Vein endothelial cell (primary cell): ENCODE measurements at places on chromosomes 5 and 9. TPM values are rescaled to one million over a fixed set of nuclear protein-coding genes. Genes with fewer than 3 reads are reported as not detected.

Gene MYO10
- total RNA-seq: 133 and 138 TPM in 2 replicates

Gene ABLIM3
- 40.5 and 45.9 TPM in 2 replicates for total RNA-seq

Gene FCN2
- total RNA-seq: not detected in 2 replicates

Gene OLFML2A
- total RNA-seq: 1.1 and 3.3 TPM in 2 replicates

Gene ADGRV1
- under 0.01 and 0.67 TPM in 2 replicates for total RNA-seq

Gene TMEM215
- total RNA-seq: under 0.01 TPM in 1 of 2 replicates, not detected in the other

Gene CDKN2B-AS1
- 4.2 TPM in 2 replicates for total RNA-seq

Gene SLCO6A1
- not detected in 2 replicates for total RNA-seq

Gene PCDHA6
- 0.19 and 0.33 TPM in 2 replicates for total RNA-seq

Gene CDC14B
- 5.3 and 5.9 TPM in 2 replicates for total RNA-seq

Gene EDIL3
- 2.9 and 3.5 TPM in 2 replicates for total RNA-seq

Gene OR1J4
- total RNA-seq: not detected in 2 replicates

Gene ORM2
- not detected in 2 replicates for total RNA-seq

Gene ENHO
- total RNA-seq: 0.29 TPM in 1 of 2 replicates, not detected in the other

Gene STING1
- 56.9 and 67.3 TPM in 2 replicates for total RNA-seq

Gene CAAP1
- 17.9 and 19.3 TPM in 2 replicates for total RNA-seq

Gene IL5
- total RNA-seq: not detected in 2 replicates

Gene MYMK
- not detected in 2 replicates for total RNA-seq

Gene UGT3A2
- total RNA-seq: not detected in 2 replicates

Gene CERCAM
- 22.4 and 44.7 TPM in 2 replicates for total RNA-seq

Gene ZSWIM6
- 20.7 and 24.8 TPM in 2 replicates for total RNA-seq

Gene IGIP
- 4.9 and 5.3 TPM in 2 replicates for total RNA-seq

Gene FOXD4L5
- total RNA-seq: not detected in 2 replicates

Gene LCP2
- 2.2 TPM in 1 of 2 replicates, not detected in the other for total RNA-seq

Gene FAM81B
- under 0.01 TPM in 1 of 2 replicates, not detected in the other for total RNA-seq

Gene IFNB1
- not detected in 2 replicates for total RNA-seq

Gene PRELID2
- 17.0 and 19.6 TPM in 2 replicates for total RNA-seq

Gene PHF24
- not detected in 2 replicates for total RNA-seq

Gene GARIN3
- total RNA-seq: not detected in 2 replicates

Gene LCN1
- not detected in 2 replicates for total RNA-seq

Gene GPX8
- 80.4 and 84.5 TPM in 2 replicates for total RNA-seq

Gene MARCHF3
- 75.8 and 79.0 TPM in 2 replicates for total RNA-seq

Gene PALM2AKAP2
- under 0.01 and 0.29 TPM in 2 replicates for total RNA-seq

Gene LMNB1
- 47.0 and 79.1 TPM in 2 replicates for total RNA-seq

Gene PCDHGB3
- 6.5 and 8.8 TPM in 2 replicates for total RNA-seq

Gene WWC1
- 0.48 TPM in 1 of 2 replicates, not detected in the other for total RNA-seq

Gene RACK1
- total RNA-seq: 4,709 and 5,671 TPM in 2 replicates

Gene DRD1
- not detected in 2 replicates for total RNA-seq

Gene PCDHGB1
- total RNA-seq: 0.96 and 2.3 TPM in 2 replicates

Gene CDX1
- total RNA-seq: not detected in 2 replicates

Gene UBE2QL1
- 0.10 TPM in 1 of 2 replicates, not detected in the other for total RNA-seq
